ELR (cell line): ENCODE measurements at places on chromosomes 2 and 18.

DNA sequence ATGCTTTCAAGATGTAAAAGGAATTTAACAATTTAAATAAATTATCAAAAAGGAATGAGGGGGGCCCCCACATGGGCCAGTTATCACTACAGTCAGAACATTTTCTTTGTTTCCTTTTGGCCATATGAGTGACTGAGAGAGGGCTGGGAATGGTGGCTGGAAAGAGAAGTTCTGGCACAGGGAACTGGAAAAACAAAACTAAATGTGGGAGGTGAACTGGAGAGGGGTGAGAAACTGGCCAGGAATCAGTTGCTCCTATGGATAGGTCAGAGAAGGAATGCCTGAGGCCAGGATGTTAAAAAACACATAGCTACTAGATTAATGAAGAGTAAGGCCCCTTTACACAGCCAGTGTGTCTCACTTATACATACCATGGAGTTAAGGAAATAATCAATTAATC is 121.0 kb downstream of the RBMS1 start:
- DNase-seq = peak; percentile 54

DNA sequence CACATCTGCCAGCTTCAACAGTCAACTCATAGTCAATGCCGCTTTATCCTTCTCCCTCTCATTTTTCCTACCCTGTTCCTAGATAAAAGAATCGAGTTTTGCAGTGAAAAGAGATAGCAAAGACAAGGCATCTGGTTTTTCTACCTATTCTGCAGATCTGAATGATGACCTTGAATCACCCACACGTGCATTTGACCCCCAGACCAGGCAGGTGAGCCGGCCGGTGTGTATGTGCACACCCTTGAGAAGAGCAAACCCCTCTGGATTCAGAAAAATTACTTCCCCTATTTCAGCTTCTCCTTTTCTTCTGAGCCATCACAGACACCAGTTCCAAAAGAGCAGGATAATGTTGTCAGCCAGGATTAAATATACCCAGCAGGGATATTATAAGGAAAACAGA is 115.6 kb upstream of the ST6GAL2 start:
- DNase-seq = no peak

GRCh38 chr18:31563778-31564177 is 27.9 kb upstream of the TTR start:
- no peak for DNase-seq

DNA sequence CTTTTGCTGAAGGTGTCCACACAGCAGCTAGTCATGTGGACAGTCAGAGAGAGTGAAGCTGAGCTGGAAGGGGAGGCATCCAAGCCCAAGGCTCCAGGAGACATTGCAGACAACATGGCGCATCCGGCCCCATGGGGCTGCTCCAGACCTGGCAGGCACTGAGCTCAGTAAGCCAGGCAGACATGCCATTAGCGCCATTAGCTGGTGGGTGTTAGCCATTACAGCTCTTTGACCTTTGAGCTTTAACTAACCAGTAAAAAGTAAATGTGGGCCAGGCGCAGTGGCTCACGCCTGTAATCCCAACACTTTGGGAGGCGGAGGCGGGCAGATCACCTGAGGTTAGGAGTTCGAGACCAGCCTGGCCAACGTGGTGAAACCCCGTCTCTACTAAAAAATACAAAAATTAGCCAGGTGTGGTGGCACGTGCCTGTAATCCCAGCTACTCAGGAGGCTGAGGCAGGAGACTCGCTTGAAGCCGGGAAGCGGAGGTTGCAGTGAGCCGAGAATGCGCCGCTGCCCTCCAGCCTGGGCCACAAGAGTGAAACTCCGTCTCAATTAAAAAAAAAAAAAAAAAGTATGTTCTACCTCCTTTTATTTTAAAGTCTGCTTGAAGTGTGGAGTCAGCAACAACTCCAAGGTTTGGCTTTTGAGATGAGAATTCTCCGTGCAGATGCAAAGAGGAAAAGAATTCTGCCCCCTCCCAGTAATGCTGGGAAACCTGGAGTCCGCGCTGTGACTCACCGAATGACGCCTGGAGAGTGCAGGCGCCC is 69.4 kb downstream of the TWSG1 start:
- peak; percentile 53 for DNase-seq

DNA sequence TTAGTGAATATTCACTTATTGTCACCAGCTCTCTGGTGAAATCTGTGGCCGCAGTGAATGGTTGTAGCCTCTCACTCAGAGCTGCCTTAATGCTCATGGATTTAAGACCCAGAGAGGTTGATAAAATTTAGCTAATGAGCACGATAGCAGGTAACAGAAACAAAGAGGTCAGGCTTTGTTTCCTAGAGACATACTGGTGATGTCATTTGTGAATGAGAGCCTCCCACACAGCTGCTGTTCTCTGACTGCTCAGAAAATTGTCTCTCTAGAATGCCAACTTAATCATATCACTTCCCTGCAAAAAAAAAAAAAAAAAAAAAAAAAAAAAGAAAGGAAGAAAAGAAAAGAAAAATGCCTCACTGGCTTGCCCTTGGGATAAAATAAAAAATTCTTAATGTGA is 411.7 kb upstream of the MYT1L start:
- DNase-seq = no peak

GRCh38 chr18:46155641-46156051 is 51.5 kb downstream of the HAUS1 start:
- DNase-seq = peak; percentile 93

- DNase-seq = peak; percentile 87
Measured at GRCh38 chr2:241354668-241355658, 1.1 kb upstream of the FARP2 start.

DNA sequence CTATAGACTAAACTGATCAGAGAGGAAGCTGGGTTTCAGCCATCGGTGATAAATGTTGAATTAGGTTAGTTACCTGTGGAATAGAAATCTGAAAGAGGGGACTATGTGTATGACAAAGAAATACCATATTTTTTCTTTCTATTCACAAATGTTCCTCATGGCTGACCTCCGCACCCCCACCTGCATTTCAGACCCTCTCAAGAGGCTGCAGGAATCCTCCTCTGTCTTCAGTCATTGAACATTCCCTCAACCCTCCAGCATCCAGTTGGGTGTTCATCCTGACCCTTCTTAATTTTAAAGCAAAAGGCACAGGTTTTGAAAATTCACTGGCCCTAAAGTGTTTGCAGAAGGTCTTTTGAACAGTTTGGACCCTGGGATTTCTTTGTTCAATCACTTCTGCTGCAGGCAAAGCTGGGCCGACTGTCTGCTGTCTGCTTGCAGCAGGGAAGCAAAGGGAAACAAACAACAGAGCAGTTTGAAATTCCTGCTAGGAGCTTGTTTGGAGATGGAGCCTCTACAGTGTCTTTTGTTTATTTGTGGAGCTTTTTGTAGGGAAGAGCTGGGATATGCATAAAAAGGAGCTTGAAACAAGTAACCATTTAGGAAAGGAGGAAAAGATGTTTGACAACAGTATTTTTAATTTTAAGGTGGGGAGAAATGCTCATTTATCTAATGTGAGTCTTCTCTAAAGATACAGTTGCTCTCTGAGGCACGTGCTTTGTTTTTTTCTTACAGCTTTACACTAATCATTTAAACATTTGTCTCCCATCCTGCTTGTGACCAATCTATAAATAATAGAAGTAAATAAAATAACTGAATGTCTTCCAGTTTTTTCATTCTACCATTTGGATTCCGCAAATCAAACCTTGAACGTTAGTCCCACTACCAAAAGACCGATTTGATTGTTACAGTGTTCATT is 213.3 kb upstream of the MMADHC start:
- DNase-seq = no peak

- DNase-seq = no peak
Measured at GRCh38 chr2:229572507-229573271, 141.7 kb downstream of the DNER start.

- DNase-seq = no peak
Measured at GRCh38 chr2:226077841-226078240, 678.3 kb downstream of the NYAP2 start.

- no peak for DNase-seq
Measured at GRCh38 chr2:10964052-10964790, 52.5 kb downstream of the KCNF1 start.

DNA sequence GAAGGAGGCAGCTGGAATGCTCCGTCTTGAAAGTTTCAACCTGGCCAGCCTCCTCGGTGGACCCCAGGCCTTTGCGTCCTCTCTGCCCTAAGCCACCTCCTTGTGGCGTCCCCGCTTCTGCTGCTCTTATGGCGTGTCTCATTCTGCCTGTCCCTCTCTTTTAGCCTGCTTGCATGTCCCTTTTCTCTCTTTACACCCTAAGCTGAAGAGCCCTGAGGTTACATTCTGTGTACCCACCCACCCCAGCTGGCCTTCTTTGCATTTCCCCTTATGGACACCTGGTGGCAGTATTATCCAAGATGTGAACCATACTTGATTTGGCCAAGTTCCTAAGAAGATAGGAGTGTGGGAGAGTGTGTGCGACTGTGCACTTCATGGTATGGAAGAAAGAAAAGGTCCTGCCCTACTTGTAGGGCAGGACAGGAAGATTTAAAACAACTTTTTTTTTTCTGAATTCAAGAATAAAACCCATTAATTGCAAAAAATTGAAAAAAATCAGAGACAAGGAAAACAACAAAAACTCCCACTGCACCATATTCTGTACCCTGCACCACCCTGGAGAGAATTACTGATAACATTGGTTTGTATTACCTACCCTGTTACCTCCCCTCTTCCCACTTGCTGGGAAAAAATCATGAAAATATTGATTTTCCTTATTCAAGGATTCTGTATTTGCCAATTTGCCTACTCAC is 77.4 kb downstream of the DYSF start:
- peak; percentile 77 for DNase-seq

GRCh38 chr2:157871415-157871814 is 4.7 kb downstream of the ACVR1 start:
- DNase-seq = no peak
